ENCODE measurements at places on chromosomes 2 and 18.

- DNase-seq = no peak
These were observed 75.5 kb downstream of the COPS8 start for GRCh38 chr2:237161189-237161588.

- no peak for DNase-seq
These were observed 44.5 kb upstream of the SEMA4C start for GRCh38 chr2:96914332-96914731.

- no peak for DNase-seq
These were observed 128.7 kb downstream of the OSBPL1A start for GRCh38 chr18:24268784-24269550.

DNA sequence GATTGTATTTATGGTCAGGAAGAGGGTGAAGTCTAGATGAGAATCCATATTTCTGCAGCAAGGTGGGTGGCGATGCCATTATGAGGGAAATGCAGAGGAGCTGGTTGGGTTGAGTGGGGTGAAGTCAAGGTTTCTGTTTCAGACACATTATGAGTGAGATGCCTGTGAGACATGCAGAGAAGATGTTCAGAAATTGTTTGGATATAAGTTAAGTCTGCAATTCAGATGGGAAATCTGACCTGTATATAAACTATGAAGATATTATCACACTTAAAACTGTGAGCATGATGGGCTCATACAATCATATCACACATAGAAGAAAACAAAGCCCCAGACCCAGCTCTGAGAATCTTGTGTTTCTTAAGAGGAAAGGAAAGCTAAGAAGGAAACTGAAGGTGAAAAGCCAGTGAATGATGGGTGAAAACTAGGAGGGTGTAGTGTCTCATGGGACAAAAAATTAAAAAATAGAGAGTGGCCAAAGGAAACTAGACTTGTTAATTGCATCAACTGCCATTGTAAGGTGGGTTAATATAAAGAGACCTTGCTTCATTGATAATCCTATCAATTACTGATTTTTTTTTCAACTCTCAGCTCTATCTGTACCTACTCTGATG lies 14.2 kb downstream of the GALNT5 start:
- no peak for DNase-seq

GRCh38 chr2:392181-392925 lies 104.5 kb upstream of the ALKAL2 start:
- DNase-seq = no peak

- peak; percentile 11 for DNase-seq
These were observed 68.6 kb downstream of the ZAP70 start for GRCh38 chr2:97781981-97782380.

DNA sequence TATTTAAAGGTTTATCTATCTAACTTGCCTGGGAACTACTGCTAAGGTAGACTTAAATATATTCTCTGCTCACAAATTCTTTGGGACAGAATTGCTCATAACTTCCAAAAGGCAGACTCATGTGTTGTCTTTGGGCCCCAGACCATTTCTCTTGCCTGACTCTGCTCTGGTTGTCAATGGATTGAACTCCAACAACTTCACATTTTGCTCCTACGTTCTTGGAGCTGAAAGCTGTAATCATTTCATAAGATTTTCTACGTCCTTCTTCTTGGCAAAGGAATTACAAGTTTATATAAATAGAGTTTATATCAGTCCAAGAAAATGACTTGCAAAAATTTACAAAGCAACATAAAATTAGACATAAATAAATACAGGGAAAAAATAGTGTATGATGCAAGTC lies 32.9 kb upstream of the PPM1B start:
- DNase-seq = no peak

GRCh38 chr2:137998503-137998902 lies 34.2 kb downstream of the HNMT start:
- no peak for DNase-seq

DNA sequence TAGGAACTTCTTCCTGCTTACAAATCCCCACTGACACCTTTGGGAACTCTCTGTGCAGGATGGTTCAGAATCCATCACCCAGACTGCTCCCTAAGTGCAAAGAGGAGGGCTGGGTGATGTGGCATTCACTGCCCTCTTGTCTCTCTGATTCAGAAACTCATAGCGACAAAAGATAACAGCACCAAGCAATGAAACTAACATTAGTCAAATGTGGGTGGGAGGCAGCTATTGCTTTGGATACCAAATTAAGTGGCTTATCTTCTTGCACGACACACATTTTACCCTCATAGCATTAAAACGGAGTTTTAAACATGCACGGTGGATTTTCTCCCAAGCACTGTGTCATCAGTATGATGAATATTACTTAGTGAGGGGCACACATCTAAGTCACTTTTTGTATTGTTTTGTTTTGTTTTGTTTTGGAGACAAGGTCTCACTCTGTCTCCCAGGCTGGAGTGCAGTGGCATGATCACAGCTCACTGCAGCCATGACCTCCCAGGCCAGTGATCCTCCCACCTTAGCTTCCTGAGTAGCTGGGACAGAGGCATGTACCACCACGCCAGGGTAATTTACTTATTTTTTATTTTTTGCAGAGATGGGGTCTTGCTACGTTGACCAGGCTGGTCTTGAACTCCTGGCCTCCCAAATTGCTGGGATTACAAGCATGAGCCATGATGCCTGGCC lies 40.9 kb upstream of the NEB start:
- no peak for DNase-seq

DNA sequence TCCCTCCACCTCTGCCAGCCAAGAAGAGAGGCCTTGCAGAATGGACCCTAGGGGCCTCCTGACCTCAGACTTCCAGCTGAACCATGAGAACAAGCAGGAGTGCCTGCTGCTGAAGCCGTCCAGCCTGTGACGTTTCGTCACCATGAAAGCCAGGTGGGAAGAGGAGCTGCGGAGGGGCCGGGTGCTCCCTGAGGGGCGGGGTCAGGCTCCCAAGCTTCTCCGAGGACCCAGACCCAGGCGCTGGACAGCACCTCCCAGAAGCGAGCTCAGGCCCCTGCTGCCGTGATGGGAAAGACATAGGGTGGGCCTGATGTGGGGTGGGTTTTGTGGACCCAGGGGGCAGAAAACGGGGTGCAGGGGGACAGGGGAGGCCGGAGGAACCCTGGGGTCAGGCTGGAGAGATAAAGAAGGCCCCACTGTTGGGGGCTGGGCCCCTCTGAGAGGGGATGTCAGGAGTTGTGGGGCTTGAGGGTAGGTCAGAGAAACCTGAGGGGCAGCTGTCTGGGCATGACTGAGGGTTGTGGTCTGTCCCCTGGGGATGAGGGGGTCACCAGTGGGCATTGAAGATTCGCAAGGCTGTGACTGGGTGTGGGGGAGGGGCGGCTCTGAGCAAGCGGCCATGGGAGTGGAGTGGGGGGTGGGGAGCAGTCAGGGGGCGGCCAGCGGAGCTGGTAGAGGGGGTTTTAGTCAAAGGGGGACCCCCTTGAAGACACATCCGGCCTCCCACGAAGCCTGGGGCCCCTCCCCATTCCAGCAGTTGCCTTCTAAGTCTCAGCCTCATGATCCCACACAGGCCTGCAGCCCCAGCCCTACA lies 73.4 kb upstream of the ODC1 start:
- no peak for DNase-seq

DNA sequence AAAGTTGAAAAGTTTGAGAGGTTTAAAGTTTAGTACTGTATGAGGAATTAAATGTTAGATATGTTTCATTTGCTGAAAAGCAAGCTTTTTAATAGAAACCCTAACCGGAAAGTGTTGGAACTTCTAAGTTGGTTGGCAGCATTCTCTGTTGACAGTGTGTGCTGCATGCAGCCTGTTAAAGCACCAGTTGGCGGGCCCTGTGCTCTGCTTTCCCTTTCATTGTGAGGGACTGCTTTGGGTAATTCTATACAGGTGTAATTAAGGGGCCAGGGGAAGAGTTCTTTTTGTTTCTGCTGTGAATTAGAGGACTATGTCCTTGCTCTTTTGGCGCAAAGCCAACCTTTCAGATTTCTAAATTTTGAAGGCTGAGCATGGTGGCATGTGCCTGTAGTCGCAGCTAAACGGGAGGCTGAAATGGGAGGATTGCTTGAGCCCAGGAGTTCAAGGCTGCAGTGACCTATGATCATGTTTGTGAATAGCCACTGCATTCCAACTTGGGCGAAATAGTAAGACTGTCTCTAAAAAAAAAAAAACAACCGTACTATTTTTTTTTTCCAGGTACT lies 20.1 kb downstream of the PLEKHB2 start:
- DNase-seq = no peak

- no peak for DNase-seq
These were observed 9.8 kb downstream of the ARID5A start for GRCh38 chr2:96546321-96546720.

- DNase-seq = peak; percentile 12
These were observed 417.7 kb upstream of the SALL3 start for GRCh38 chr18:78561757-78562510.

DNA sequence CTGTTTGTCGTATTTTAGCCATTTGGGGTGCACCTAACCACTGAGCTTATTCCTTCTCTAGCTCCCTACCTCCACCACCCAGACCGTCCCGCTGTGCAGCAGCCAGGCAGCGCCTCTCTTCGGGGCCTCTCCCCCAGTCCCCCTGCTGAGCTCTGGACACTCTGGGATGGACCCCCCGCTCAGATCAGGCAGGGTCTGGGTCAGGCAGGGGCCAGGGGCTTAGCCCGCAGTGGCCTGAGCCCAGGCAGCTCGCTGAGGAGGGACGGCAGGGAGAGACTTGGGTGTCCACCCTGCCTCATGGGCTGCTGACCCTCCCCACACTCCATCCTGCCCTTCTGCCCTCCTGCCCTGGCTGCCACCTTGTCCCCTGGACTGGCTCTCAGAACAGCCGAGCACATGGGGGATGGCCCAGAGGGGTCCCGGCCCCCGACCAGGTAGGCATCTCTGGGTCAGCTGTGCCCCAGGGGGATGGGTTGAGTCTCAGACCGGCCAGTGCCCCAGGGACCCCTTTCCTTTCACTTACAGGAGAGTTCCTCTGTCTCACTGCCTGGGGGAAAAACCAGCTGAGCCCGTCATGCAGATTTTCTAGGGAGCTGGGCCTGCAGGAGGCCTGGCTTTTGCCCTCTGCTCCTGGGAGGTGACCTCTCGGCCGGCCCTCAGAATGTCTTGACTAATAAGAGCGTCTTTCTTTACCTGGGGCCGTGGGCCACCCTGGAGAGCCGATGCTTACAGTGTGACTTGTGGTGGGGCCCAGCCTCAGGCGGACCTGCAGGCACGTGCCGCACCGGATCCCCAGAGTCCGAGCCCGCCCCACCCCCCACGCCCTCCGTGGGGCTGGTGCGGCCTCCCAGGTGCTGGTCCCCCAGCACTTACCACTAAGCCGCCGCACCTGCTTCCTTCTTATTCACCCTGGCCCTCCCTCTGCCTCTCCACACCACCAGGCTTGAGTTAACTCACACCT lies 22.8 kb upstream of the PXDN start:
- no peak for DNase-seq

GRCh38 chr2:219650426-219651248 lies 23.2 kb downstream of the SLC4A3 start:
- no peak for DNase-seq

DNA sequence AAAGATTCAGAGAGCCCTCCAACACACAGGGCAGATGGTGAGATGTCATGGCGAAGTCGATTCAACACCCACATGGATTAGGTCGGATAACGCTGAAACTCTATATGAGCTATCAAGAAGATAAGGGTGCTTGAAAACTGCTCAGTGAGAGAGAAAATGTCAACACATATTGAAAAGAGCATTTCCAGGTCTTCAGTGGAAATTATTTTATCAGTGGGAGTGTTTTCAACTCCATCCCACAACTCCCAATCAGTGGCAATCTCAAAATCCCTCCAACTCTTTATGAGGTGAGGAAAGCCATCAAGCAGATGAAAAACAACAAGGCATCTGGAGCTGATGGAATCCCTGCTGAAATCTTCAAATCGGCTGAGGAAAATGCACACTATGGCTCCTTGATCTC lies 104.5 kb upstream of the KLHL14 start:
- DNase-seq = no peak

GRCh38 chr18:61729322-61729721 lies 163.5 kb downstream of the RNF152 start:
- DNase-seq = no peak

GRCh38 chr2:234911271-234911670 lies 40.5 kb upstream of the SH3BP4 start:
- DNase-seq = no peak

DNA sequence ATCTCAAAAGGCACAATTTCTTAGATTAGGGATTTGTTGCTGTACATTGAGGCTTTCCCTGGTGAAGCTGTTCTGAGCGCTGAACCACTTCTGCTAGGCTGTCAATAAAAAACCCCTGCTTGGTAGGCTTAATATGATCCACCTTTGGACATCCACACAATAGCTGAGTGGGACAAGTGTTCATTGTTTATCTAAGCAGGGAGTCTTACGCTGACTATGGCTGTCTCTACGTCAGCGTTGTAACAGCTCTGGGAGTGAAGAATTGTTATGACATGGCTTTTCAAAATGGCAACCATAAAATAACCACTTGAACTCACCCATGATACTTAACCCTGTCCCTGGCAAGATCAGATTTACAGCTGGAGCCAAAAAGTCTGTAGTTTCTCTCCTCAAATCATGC lies 111.5 kb upstream of the SULT1C3 start:
- no peak for DNase-seq

DNA sequence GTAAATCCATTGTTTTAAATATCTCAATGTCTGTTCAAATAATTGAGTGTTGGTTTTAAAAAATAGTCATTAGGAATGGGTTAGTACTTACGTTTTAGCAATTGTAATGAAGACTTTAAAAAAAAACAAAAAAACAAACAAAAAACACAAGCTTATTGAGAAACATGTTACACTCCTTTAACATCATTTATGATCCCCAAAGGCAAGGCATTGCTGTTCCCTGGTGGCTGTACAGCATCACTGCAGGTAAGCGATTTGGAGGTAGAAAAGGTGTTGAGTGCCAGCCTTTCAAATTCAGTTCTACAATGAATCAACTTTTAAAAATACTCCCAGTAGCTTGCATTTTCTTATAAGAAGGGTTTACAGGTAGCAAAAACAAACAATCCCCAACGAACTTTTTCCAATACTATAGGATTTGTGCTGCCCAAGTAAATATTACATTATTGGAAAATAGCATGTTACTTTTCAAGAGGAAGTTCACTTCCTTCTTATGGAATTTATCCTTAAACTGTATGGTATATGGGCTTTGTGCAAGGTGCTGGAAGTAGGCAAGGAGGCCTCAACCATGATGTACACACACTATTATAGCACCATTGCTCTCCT lies 27.5 kb downstream of the CNRIP1 start:
- DNase-seq = no peak

DNA sequence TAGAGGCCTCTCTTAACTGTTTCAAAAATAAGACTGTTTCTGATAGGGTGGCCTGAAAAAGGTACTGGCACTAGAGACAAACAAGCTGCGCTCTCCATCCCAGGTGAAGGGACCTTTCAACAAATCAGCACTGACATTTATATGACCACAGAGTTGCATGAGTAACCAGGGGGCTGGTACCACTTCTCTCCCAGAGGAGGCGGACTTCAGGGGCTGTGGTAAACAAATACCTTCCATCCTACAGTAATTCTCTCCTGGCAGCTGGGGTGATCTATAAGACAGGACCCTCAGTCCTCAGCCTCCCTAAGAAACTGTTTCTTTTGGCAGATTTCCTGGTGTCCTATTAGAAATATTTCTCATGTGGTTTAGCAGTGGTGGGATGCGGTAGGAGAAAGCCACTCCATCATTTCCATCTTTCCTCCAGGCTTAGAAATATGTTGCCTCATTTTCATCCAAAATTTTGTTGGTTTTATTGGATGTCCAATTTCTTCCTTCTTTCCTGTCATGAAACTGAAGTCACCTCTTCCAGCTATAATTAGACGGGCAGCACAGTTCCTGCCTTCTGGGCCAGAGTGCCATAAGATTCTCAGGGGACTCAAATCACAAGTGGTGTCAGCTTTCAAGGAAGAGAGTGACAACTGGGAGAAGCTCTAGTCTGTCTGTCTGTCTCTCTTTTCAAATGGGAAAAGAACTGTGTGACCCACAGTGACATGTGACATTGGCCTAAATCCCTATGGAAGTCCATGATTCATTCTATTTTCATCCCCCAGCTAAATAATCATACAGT lies 96.4 kb downstream of the CYRIA start:
- no peak for DNase-seq

Data from C1 segment of cervical spinal cord (tissue), 14 donors.